ENCODE measurements at places on chromosomes 13 and 19.

- no peak for DNase-seq
These were observed 799 bp upstream of the C1QTNF9B start for GRCh38 chr13:23898101-23898500.

GRCh38 chr13:34372581-34372980, 554.6 kb downstream of the RFC3 start:
- DNase-seq, result no peak

DNA sequence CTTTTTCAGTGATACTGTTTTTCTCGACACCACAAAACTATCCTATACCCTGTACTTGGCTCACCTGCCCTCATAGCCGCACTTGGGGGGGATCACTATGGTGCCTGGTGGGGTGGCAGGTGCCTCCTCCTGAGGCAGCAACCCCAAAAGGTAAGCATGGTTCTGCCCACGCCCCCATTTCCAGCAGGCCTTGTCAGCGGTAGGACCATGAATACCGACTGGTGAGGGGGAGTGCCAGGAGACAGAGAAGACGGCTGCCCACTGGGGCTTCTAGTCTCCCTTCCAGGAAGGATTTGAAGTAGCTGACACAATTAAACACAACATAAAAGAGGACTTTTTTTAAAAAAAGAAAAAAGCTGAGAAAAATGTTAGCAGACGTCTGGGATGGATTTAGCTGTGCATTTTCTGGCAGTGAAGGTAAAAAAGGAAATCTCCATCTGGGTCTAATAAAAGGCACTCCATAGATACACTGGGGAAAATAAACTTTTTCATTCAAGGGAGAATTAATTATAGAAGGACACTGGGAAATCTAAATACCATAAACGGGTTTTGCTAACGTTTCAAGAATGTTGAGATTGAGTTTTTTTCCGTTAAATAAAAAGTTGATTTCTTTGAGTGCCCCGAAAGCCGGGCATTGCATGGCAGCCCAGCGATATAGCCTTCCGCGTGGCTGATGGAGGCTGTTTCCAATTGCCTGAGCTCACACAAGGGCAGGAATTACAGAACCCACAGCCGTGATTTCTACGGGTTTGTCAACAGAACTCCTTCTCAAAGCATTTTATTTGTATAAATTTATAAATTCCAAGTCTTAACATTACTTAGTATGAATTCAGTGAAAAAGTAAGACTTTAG, 45.1 kb downstream of the ATP11A start:
- DNase-seq, result no peak

- DNase-seq, result no peak
These were observed 69.6 kb upstream of the TSHZ3 start for GRCh38 chr19:31418692-31419430.

All from left renal pelvis (tissue), 4 donors.